Aorta (tissue), 5 donors: ENCODE measurements at places on chromosomes 2 and 18. TPM values are rescaled to one million over a fixed set of nuclear protein-coding genes. Genes with fewer than 3 reads are reported as not detected.

The HSPE1 gene
- 61.2 TPM for total RNA-seq

The TUBA4B gene
- not detected for total RNA-seq

The ESPNL gene
- not detected for total RNA-seq

The CDKL4 gene
- 1.3 TPM for total RNA-seq

The DNER gene
- 0.45 TPM for total RNA-seq

The TNS1 gene
- 1,949 TPM for total RNA-seq

The DSC3 gene
- total RNA-seq = 0.58 TPM

The PLCD4 gene
- 5.3 TPM for total RNA-seq

The B3GNT7 gene
- total RNA-seq = 4.0 TPM

The PROM2 gene
- 2.8 TPM for total RNA-seq

The HOXD3 gene
- total RNA-seq = 9.8 TPM

The CFAP65 gene
- not detected for total RNA-seq

The PMS1 gene
- total RNA-seq = 33.3 TPM

The AKAIN1 gene
- not detected for total RNA-seq
